ENCODE measurements at places on chromosomes 1 and 21.
A peak's percentile ranks its signal among the peaks of the same experiment; 100 is the strongest.

DNA sequence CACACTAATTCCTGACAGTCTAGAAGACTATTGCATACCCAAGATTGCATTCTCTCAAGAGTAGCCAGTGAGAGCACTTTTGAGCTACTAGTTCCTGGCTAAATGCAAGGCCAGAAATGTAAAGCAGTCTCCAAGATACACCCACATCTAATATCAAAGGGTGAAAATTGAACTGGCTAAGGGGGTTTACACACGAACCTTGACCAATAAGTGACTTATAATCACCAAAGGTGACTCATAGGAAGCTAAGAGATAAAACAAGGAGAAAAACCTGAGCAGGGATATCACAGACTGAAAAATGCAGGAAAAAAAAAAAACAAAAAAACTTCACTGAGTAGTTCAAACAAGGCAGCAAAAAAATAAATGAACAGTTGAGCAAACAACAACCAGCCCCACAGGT lies 172.2 kb upstream of the RRP15 start:
- no peak for DNase-seq

DNA sequence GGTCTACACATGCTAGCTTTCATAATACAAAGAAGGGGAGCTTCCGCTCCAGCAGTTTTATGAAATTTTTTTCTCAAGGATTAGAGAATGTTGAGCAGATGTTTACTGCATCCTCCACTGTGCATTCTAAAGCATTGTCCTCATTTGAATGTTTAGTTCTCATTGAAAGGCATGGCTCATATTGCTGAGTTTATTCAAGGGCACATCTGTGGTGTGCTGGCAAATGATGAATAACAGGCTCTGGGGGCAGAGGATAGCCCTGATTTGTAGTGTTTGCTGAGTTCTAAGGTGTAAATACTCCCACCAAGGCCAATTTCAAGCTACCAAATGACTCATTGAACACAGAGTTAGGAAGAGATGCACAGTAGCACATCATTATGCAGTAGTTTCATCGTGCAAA lies 303.2 kb upstream of the FAM78B start:
- DNase-seq = no peak

- no peak for DNase-seq
These were observed 53.4 kb upstream of the IFFO2 start for GRCh38 chr1:19009882-19010321.

DNA sequence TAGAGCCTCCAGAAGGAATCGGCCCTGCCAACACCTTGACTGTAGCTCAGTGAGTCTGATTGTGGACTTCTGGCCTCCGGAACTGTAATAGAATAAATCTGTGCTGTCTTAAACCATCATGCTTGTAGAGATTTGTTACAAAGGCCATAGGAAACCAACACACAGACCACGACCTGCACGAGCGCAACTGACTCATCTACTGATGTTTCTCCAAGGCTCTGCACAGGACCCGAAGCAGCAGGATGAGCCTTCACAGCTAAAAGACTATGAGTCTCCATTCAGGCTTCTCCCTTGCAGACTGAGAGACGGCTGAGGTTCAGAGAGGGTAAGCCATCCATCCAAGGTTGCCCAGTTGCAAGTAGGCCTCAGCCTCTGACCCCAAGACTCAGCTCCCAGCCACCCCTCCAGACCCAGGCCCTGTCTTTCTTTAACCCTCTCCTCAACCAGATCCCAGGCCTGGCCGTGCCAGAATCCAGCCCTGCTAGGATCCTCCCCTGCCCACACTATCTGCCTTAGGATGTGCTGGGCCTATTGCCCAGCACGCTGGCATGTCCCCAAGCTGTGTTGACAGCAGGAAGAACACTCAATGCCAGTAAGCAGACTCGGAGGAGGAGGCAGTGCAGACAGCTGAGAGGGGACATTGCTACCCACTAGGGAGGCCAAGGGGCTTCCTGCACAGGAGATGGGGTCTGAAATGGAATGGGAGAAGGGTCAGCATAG lies 109.0 kb downstream of the HMGB4 start:
- no peak for DNase-seq

DNA sequence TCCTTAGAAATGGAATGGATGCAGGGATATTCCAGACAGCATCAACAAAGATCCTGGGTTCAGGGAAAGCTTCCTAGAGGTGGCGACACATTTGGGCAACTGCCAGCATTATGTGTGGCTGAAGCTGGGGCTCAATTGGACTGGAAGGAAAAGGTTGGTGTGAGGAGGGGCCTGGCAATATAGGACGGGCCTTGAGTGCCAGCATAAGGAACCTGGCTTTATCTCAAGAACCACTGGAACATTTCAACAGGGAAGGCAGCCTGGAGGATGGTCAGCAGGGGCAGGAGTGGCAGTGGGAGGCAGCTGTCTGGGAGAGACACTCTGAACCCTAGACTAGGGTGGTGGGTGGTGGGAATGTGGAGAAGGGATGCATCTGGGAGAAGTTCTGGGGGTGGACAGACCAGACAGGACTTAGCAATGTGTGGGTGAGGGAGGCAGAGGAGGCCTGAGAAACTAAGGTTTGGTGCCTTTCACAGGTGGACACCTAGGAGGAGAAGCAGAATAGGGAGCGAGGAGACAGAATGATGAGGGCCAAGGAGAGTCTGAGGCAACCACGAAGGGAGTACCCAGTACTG lies 3.5 kb downstream of the SH3BGRL3 start:
- no peak for DNase-seq

- no peak for DNase-seq
These were observed 34.6 kb downstream of the DNTTIP2 start for GRCh38 chr1:93844262-93845045.

DNA sequence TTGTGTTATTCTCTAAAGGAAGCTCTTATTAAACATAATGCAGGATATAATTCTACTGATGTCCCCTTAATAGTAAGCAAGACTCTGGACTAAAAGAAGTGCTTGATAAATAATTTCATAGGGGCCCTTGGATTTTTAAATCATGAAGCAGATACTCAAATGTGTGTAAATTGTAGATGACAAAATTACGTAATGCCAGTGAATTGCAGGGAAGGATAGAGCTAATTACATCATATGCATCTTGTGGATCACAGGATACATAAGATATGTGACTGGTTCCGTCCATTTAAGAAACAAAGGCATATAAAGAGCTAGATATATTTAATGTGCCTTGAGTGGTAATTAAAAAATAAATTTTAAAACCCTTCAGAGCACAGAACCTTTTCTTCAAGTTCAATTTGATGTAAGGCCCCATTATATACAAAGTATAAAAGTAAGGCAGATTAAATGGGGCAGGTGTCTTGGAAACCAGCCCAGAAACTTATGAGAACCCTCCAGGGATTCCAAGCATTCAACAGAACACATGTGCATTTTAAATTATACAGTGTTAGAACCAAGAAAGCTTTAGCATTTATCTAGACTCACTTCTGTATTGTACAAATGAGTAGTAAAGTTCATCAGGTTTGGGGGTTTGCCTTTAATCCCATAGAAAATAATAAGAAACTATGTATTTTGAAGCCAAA lies 190.4 kb downstream of the NCAM2 start:
- DNase-seq = no peak

GRCh38 chr1:25642574-25643108 lies 26.1 kb downstream of the MAN1C1 start:
- no peak for DNase-seq

GRCh38 chr1:206923009-206923960 lies 1.5 kb upstream of the FCMR start:
- DNase-seq = no peak

DNA sequence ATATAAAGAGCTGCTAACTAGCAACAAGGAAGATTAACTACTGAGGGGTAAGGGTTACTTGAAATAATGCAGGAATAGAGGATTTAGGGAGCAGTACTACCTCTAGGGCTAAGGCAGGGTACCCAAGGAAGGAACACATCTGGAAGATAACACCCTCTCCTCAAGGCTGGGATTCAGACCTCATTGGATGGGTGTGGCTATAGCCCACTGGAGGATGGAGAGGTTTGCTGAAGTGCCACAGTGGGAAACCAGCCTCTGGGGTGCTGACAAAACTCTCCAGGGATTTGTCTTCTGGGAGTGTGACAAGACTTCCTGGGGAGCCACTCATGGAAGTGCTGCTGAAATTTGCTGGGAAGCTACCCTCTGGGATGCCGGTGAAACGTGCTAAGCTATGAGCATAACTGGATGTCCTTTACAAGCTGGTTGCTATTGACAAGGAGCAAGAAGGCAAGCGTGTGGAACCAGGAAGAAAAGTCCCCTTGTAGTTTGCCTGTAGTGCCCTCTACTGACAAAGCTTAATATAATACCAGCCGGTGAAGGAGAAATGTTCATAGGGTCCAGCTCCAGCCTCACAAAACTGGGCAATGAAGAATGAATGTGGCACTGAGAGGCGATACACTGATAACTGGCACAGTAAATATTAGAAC lies 122.8 kb upstream of the USP24 start:
- no peak for DNase-seq

DNA sequence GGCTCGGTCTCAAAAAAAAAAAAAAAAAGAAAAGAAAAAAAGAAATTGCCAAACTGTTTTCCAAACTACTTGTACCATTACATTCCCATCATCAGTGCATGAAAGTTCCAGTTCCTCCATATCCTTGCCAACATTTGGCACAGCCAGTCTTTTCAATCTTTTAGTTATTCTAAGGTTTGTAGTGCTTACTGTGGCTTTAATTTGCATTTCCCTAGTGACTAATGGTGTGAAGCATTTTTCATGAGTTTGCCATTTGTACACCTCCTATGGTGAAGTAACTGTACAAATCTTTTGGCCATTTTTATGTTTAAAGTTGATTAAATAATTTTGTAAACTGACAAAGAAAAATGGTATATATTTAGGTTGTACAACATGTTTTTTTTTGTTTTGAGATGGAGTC lies 70.7 kb downstream of the DEGS1 start:
- no peak for DNase-seq

DNA sequence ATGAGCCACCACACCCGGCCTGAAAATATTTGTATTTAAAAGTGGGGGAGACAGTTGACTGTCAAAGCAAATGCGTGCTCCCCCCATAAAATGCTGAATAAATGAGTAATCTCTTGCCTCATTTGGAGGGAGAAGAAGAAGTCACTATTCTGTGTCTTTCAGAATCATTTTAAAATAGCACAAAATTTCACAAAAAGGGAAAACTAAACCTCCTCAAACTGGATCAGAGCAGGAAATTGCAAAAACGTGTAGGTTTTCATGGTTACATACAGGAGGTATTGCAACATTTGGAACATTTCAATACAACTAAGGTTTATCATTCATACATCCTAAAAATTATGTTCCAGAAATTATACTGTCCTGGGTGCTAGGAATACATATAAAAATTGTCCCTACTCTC lies 13.6 kb downstream of the MTF1 start:
- peak; percentile 64 for DNase-seq

DNA sequence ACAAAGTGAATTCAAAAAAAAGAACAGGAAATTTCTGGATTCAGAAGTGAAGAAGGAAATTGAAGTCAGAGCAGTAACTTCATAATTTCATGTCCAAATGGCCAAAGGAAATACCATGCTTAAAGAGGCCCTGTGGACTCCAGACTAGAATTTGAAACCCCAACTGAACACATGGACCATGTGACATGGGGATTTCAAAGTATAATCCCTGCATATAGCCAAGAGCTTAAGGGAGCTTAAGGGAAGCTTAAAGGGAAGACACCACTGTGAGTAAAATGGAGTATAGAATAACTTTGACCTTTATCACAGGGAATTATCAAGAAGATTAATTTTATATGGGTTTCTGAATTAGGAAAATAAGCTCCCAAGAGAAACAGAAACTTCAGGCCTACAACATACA lies 241.8 kb upstream of the POGK start:
- no peak for DNase-seq

DNA sequence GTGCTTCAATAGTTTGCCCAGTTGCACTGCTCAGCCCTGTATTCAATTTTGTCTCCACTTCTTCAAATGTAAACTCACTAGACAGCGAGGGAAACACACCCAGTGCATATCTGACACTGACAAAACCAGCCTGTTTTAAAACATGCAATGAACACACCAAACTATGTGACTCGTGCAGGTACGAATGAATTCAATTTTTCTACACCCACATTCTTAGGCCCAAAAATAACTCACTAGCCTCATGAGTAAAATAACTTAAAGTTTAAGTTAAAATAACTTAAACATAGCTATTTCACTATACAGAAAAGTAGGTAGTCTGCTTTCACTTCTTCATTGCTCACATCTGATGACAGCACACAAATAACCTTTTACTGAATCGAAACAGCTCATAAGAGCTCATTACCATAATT lies 21.1 kb downstream of the TTC13 start:
- no peak for DNase-seq

GRCh38 chr1:33906156-33906555 lies 42.3 kb downstream of the HMGB4 start:
- DNase-seq = no peak

GRCh38 chr21:44442266-44443125 lies 12.8 kb upstream of the LRRC3 start:
- DNase-seq = no peak

DNA sequence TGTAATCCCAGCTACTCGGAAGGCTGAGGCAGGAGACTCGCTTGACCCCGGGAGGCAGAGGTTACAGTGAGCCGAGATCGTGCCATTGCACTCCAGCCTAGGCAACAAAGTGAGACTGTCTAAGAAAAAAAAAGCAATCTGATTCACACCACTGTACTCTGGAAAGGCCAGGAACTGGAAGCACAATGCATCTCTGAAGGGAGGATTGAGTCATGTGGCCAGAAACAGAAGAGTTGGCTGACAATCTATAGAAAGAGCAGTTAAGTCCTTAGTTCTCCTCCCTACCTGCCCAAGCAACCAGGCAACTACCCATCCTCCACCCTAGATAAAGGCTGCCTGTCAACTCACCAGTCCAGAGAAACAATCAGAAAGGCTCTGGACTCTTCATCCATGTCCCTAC lies 45.9 kb downstream of the PIK3R3 start:
- no peak for DNase-seq

DNA sequence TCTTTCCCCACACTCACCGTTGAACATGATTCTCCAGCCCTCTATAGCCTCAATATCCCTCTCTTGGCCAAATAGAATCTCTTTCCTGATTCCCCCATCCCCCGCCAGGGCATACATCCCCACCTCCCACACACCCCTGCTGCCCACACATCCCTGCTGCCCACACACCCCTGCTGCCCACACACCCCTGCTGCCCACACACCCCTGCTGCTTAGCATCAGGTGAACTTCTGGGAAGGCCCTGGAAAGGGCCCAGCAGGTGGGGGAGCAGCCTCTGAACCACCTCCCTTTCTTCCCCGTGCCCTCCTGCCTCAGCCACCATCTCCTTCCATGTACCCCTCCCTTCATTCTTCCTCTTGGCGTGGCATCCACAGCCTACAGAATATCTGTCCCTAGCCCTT lies 15.9 kb upstream of the IFNLR1 start:
- DNase-seq = no peak

Data from SIG-M5 (cell line).